ENCODE measurements at places on chromosomes 16 and 17. TPM values are rescaled to one million over a fixed set of nuclear protein-coding genes. Genes with fewer than 3 reads are reported as not detected.

VWA3A gene
- total RNA-seq: 0.29 TPM

TAT gene
- total RNA-seq: not detected

SERPINF2 gene
- 0.19 TPM for total RNA-seq

RPL38 gene
- 921 TPM for total RNA-seq

SLC13A2 gene
- not detected for total RNA-seq

KIF19 gene
- total RNA-seq: 1.6 TPM

PRSS27 gene
- total RNA-seq: 1.2 TPM

CRYM gene
- not detected for total RNA-seq

KCNJ16 gene
- total RNA-seq: not detected

B9D1 gene
- total RNA-seq: 2.6 TPM

GSG1L2 gene
- total RNA-seq: not detected

DHX58 gene
- total RNA-seq: 65.8 TPM

HOXB9 gene
- total RNA-seq: 8.4 TPM

MEIOB gene
- total RNA-seq: not detected

C16orf90 gene
- total RNA-seq: not detected

KRTAP4-5 gene
- not detected for total RNA-seq

TEKT3 gene
- not detected for total RNA-seq

RARA gene
- total RNA-seq: 29.9 TPM

DUSP3 gene
- 6.0 TPM for total RNA-seq

IRX5 gene
- not detected for total RNA-seq

GSDMA gene
- not detected for total RNA-seq

All from activated CD8-positive, alpha-beta memory T cell treated with anti-CD3 and anti-CD28 coated beads, Interleukin-2, amount 10 ng/mL, durations not matched to agents 7 days and 5 days (primary cell).